Spleen (tissue), 13 donors: ENCODE measurements at places on chromosomes 3 and 15.

- DNase-seq: no peak
Measured at GRCh38 chr3:54892168-54892567, 35.7 kb downstream of the LRTM1 start.

DNA sequence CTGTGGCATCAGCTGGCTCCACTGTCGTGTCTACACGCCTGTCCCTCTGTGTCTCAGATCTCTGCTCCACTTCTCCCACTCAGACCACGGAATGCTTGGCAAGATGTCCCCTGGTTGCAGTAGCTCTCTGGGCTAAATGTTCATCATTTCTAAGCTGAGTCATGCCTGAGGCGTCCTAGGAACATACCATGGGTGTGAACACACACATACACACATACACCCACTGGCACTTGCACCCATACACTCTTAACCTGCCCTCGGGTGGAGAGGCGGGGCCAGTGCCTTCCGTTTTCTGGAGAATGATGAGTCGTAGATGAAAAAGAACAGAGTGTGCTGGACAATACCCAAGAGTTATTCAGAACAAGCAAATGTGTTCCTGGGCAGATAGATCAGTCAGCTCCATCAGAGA, 72.4 kb downstream of the SENP2 start:
- DNase-seq: no peak

GRCh38 chr3:5184499-5184898, 3.0 kb upstream of the EDEM1 start:
- DNase-seq: no peak

DNA sequence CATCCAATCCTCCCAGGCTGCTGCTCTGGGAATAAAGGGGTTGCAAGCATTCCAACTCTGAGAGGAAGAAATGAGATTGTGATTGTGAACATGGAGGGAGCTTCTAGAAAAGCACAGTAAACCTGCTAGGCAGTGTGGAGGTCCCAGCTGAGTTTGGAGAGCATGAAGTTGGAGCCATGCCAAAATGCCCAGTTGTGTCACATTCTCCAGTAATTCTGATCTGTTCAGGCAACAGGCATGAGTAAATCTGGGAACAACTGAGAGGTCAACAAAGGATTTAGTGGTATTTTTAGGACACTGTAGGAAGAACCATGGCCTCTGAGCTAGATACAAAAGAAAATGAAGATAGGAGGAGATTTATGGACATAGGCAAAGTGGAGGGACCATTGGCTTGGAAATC, 74.7 kb downstream of the CYP19A1 start:
- no peak for DNase-seq
